Stimulated activated CD4-positive, alpha-beta T cell treated with anti-CD3 and anti-CD28 coated beads, Interleukin-15, amount 100 ng/mL, for 48 hours (primary cell): ENCODE measurements at places on chromosomes 11 and 22.
A peak's percentile ranks its signal among the peaks of the same experiment; 100 is the strongest.

GRCh38 chr11:76158394-76159302 is 47.7 kb downstream of the WNT11 start:
- no peak for DNase-seq

- DNase-seq, result no peak
Measured at GRCh38 chr11:31509051-31509428, 382 bp downstream of the IMMP1L start.

DNA sequence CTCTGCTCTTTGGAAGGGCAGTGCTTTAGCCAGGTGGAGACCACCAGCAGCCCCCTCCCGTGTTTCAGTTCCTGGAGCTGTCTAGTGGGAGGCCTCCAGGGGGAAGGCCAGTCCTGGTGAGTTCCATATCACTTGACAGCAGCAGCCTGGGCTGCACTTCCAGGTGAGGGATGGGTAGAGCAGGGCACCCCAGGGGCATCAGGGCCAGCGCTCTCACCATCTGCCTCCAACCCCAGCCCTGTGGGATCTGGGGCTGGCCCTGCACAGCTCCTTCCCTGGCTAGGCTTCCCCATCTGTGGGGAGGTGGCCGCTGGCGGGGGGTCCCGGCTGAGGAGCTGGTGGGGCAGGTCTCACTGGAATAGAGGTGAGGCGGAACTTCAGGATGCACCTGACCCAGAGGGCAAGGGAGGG is 60.5 kb downstream of the MORC2 start:
- no peak for DNase-seq

DNA sequence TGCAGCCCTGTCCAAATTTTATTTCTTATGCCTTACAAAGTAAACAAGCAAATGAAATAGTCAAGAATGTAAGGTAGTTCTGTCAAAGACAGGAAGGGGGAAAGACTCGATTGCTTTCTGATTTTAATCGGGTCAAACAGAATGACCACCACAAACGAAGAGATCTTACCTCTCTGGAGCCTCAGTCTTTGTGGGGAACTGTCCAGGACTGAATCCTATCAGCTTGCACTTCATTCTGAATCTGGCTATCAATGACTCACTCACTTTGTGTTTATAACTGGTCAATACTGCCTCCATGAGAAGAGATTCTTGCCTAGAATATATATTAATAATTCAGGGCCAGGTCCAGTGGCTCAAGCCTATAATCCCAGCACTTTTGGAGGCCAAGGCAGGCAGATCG is 17.2 kb downstream of the MSANTD2 start:
- DNase-seq, result no peak

- no peak for DNase-seq
Measured at GRCh38 chr22:43296276-43296902, 46.8 kb downstream of the SCUBE1 start.

DNA sequence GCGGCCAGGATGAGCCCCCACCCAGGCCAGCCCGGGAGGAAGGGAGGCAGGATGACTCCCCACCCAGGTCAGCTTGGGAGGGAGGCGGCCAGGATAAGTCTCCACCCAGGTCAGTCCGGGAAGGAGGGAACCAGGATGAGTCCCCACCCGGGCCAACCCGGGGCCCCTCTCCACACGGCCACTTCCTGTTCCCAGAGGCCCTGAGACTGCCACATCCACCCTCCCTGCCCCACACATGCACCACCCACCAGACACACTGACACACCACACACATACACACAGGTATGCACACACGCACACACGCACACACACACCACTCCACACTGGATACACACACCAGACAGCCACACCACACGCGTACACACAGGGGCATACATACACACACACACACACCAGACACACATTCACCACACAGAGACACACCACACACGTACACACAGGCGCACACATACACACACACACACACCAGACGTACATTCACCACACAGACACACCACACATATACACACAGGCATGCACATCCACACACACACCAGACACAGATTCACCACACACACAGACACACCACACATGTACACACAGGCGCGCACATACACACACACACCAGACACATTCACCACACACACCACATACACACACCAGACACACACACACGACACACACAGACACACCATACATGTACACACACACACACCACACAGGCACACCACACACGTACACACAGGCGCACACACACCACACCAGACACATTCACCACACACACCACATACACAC is 84.9 kb upstream of the PRR5 start:
- DNase-seq, result no peak

DNA sequence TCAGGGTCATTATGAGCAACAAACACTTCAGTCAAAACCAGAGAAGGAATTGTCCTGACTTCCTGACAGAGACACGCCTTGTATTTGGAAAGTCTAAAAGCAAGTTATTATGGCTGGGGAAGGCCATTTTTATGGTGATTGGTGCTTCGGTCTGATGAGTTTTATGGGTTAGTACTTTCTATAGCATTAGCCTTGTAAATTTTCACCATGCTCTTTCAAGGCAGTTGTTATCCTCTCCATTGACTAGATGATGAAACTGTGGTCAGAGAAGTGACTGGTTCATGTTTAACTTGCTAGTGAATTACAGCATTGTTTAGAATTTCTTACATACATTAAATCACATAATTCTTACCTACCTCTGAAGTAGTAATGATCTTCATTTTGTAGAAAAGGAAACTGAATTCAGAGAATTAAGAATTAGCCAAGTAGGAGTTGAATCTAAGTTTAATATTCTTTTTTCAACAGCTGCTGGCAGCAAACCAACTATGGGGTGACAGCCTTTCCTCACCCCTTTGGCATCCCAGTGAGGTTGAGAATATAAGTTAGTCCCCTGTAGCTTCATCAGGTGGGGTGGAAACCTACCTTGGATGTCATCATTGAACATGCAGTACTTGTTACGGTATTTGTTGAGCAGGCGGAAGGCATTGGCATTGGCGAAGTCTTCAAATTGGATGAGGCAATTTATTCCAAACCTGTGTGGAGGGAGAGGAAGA is 90.0 kb downstream of the CCDC81 start:
- no peak for DNase-seq

- DNase-seq, result peak; percentile 73
Measured at GRCh38 chr22:44685384-44686056, 16.5 kb upstream of the PRR5 start.

- no peak for DNase-seq
Measured at GRCh38 chr22:36864454-36865215, 3.8 kb downstream of the NCF4 start.

- DNase-seq, result no peak
Measured at GRCh38 chr11:60485987-60486386, 6.6 kb upstream of the MS4A12 start.

DNA sequence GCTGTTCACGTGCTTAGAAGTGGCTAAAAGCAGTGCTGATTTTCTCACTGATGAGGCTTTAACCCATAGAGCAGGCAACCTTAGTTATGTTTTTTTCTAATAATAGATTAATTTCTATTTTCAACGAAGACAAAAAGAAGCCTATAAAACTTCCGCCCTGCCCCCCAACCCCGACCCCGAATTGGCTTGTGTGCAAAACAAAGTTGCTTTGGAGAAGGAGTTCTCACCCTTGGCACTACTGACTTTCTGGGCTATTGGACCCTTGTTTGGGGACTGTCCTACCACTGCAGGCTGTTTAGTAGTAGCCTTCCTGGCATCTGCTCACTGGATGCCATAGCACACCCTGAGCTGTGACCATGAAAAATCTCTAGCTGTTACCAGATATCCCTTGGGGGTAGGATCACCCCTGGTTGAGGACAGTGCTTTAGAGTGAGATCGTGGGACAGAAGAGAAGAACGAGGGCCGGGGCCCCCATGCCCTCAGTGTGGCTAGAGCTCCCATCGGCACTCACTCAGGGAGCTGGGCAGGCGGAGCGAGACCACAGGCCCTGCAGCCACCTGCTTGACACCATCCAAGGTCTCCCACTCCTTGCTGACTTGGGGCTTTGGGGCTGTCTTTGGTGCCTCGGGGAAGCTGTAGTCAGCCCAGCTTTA is 16.9 kb downstream of the SLC37A2 start:
- DNase-seq, result no peak

DNA sequence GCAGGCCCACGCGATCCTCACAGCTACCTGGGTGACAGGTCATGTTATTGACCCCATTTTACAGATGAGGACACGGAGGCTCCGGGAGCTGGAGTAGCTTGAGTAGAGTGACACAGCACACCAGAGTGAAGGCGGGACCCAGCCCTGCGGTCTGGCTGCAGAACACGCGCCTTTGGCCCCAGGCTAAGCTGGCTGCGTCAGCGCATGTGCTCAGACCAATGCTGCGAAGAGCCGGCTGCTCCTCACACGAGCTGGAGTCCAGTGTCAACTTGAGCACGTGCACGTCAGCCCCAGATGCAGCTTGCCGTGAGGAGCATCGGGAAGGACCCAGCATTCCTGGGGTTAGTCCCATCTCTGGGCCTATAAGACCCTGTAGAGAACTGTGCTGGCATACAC is 49.9 kb downstream of the SCUBE1 start:
- DNase-seq, result no peak

DNA sequence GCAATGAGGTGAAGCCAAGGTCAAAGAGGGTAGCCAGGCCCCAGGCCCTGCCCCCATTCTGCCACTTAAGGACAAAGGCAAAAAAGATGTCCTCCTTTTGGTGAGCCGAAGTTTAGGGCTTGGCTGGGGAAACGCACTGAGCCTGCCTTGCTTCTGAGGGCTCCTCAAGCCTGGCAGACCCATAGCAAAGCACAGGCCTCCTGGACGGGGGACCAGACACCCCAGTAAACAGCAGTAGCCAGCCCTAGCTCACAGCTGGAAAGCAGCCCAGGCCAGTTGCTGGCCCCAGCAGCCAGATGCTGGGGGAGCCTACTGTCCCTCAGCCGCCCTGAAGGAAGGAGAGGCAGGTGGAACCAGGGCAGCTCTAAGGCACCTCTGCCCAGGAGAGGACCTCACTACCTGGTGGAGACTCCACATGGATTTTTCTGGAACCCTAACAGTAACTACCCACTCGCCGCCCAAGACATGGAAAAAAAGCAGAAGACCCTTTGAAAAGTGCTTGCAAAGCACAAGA is 3.8 kb upstream of the PYGM start:
- no peak for DNase-seq

- DNase-seq, result no peak
Measured at GRCh38 chr22:40452730-40453487, 82.5 kb downstream of the SGSM3 start.

GRCh38 chr11:113681711-113682413 is 24.2 kb downstream of the TMPRSS5 start:
- no peak for DNase-seq

GRCh38 chr11:2091112-2091746 is 48.0 kb downstream of the IGF2 start:
- no peak for DNase-seq

GRCh38 chr22:44848296-44848741 is 95.9 kb downstream of the ARHGAP8 start:
- no peak for DNase-seq

GRCh38 chr22:17233348-17234043 is 14.3 kb upstream of the ADA2 start:
- DNase-seq, result no peak

GRCh38 chr11:96288915-96289314 is 54.1 kb downstream of the MAML2 start:
- DNase-seq, result no peak

- no peak for DNase-seq
Measured at GRCh38 chr11:1508986-1509385, 22.4 kb upstream of the MOB2 start.

DNA sequence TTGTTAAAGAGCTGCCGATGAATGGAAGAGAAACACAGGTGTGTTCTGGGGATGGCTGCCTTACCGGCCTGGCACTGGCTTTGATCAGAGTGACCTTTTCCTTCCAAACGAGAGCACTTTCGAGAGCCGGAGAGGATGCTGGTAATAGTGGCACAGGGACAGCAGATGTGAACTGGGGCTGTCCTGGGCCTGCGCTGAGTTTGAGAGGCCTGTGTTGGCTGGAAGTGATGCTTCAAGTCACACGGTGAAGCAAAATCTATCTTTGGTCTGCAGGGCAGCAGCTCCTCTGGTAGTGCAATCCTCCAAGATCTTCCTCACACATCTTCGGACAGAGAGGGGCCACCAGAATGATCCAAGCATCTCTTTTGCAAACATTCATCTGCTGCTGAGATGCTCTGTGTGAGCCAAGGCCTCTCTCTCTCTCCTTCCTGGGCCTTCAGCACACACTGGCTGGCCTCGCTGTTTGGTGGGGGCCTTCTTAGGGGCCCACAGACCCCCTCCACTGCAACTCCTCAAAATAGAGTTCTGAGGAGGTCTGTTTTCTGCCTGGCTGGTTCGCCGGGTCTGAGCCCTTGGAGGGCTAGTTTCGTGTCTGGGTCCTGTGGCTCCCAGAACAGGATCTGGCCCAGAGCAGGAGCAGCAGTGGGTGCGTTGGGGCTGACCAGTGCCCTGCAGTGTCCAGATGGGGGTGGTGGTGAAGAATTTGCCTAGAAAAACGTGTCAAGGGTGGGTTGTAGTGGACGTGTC is 6.4 kb downstream of the MPPED1 start:
- DNase-seq, result no peak

- DNase-seq, result no peak
Measured at GRCh38 chr11:111793863-111794262, 27.7 kb upstream of the PPP2R1B start.

GRCh38 chr11:74992852-74993251 is 4.1 kb downstream of the NEU3 start:
- DNase-seq, result no peak

DNA sequence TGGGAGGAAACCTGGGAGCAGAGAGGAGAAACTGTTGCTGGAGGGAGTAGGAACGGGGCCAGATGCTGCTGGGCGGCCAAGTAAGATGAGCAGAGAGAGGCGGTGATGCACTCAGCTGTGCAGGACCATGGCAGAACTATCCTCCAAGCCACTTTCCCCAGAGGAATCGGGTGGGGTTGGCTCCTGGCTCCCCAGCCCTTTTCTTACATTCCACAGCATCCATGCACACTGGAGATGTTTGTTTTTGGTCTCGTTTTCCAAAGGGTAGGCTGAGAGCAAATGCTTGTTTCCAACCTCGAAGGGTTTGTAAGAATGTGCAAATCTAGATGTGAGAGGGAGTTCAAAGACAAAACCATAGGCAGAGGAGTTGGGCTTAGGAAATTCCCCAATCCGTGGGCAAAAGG is 73.2 kb downstream of the DBX1 start:
- DNase-seq, result no peak

DNA sequence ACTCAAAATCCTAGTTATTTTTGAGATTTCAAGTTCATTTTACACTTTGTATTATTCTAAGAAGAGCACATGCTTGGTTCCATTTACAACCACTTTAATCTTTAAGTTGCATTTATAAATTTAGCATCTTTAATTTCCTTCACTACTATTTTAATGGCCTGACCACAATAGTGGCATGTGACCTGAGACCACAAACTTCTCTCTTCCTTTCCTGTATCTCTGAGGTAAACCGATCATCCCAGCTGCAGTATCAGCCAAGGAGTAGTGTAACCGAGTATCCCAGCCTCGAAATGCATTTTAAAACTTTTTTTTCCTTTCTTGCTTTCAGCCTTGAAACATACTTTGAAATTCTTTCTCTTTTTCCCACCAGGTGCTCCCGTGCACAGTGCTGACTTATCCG is 28.7 kb upstream of the CBX6 start:
- no peak for DNase-seq

- DNase-seq, result no peak
Measured at GRCh38 chr11:82930229-82930628, 28.7 kb downstream of the DDIAS start.

- DNase-seq, result no peak
Measured at GRCh38 chr11:3092603-3093141, 35.4 kb upstream of the CARS1 start.
